ENCODE measurements at places on chromosomes 1 and 21.

DNA sequence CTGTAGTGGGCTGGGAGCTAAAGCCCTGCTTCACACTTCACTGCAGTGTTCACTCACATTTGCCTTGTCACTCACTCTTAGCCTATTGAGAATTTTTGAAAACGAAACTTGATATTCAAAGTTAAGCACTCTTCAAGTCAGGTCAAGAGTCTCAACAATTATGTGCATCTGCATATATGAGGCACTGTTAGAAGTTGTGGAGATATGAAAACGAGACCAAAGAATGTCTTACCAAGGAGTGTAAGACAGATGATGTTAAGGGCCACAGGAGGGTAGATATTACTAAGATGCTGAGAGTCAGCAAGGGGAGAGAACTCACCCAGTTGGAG lies 64.7 kb upstream of the GJA8 start:
- DNase-seq: no peak

DNA sequence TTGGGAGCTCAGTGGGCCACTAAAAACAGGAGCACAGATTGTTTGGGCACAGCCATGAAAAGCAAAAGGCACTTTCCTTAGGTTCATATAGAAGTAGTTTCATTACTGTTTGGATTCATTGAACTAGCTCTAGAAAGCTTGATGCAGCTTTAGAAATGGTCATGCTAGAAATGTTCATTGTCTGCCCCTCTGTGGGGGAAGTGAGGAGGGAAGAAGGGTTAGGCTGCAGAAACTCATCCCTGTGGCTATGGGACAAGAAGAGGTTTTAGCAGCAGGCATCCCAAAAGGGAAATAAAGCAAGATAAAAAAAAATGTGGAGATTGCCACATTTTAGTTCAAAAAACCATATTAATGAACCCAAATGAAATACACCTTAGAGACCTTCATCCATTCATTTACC lies 359.6 kb upstream of the PTBP2 start:
- DNase-seq: no peak

DNA sequence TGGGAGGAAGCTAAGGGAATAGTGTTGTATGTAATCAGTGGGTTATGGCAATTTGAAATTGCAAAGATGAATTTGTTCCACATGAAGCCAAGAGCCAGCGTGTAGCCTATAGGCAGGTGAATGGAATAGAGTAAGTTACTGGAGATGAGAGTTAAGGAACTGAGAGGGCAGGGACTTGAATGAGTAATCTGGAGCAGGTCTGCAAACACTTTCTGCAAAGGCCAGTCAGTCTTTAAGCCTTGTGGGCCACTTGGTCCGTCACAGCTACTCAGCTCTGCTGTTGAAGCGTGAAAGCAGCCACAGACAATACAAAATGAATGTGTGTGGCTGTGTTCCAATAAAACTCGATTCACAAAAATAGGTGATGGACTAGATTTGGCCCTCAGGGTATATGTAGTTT lies 29.2 kb downstream of the SZT2 start:
- DNase-seq: no peak

DNA sequence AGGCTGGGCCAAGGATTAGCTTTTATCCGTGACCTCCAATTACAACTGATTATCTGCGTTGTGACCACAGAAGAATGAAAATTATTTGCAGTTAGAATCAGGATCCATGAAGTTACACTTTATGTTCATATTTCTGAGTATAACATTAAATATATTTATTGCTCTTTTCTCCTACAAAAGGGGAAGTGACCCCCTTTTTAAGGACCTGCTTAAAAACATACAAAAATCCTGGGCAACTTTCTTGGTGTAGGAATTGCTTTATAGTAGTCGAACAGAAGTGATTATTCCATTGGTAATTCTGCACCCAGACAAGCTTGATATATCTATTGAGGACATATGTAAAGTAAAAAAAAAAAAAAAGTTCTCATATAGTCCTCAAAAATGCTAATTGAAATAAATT lies 208.7 kb downstream of the MRPL39 start:
- no peak for DNase-seq

- no peak for DNase-seq
These were observed 11.2 kb upstream of the ADAMTSL4 start for GRCh38 chr1:150537732-150538684.

- DNase-seq: no peak
These were observed 25.8 kb upstream of the SIPA1L2 start for GRCh38 chr1:232655746-232656085.

DNA sequence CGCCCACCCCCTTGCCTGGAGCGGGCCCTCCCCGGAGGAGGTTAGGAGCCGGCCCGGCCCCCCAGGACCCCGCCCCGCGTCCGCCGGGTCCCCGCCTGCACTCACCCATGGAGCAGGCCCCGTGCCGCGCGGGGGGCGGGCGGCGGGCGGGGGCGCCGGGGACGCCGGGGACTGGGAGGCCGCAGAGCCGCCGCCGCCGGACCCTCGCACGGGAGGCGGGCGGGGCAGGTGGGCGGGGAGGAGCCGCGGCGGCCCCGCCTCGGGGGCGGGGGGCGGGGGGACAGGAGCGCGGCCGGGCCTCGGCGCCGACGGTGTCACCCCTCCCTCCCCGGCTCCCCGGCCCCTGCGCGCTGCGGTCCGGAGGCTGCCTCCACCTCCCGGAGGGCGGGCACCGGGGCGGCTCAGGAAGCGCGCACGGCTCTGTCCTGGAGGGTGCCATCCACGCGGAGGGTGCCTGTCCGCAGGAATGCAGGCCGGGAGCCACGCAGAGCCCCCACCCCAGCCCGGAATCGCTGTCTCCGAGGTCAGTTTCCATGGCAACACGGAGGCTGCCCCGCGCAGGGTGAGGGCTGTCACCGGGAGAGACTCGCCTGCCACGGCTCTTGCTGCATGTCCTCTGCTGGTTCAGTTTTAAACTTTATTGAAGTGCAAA lies 5.9 kb upstream of the PLEKHG5 start:
- peak; percentile 48 for DNase-seq

GRCh38 chr1:3652548-3653285 lies 401 bp downstream of the TP73 start:
- DNase-seq: no peak

- DNase-seq: no peak
These were observed 316.2 kb upstream of the C1orf174 start for GRCh38 chr1:4216231-4216630.

GRCh38 chr21:30238168-30238567 lies 22.3 kb upstream of the CLDN8 start:
- DNase-seq: no peak

GRCh38 chr1:31814631-31815306 lies 1.1 kb downstream of the SPOCD1 start:
- no peak for DNase-seq

GRCh38 chr1:219659684-219660083 lies 46.8 kb upstream of the ZC3H11B start:
- no peak for DNase-seq

- no peak for DNase-seq
These were observed 12.3 kb downstream of the SLC19A1 start for GRCh38 chr21:45529785-45530422.

DNA sequence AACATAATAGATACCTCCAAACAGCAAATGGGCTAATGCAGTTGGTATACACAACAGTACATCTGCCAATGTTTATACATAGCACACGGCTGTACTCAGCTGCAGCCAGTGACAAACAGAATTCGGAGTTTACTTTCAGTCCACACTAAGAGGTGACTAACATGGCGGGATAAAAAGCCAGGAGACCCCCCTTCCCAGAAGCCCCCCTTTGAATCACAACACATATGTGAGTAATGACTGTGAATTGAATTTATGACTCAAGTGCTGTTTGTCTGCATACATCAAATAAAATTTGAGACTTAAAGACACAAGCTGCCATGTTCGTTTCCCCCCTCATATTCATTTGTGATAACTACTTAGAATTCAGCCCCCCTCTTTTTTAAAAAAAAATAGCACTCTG lies 113.2 kb downstream of the RUNX1 start:
- DNase-seq: no peak
